AML-193 (cell line): ENCODE measurements at places on chromosomes 4 and X.

GRCh38 chr4:75555294-75556164, at the start of gene ODAPH:
Gene ODAPH, plus strand, starts transcription at chr4:75556066. Its CDS starts 17 bp downstream, at chr4:75556083.
- DNase-seq: no peak

DNA sequence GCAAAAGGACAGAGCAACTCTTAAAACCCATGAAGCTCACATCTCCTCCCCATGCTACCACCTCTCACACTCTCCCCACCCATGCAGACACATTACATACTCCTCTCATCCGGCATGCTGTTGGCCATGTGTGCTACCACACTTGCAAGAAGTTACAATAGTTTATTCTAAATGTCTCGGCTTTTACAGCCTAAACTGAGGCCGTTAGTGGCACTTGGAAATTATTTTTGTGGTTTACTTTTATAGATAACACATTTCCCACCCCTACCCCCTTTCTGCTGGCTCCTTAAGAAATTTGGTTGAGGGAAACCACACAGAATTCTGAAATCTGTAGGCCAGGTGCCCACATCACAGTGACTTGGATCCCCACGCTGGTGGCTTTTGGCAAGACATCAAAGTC, 141.1 kb upstream of the HHIP start:
- DNase-seq: no peak

- DNase-seq: no peak
Observed at GRCh38 chr4:18051281-18051680, 29.7 kb upstream of the LCORL start.

GRCh38 chrX:68749426-68749825, 79.4 kb upstream of the EFNB1 start:
- no peak for DNase-seq

DNA sequence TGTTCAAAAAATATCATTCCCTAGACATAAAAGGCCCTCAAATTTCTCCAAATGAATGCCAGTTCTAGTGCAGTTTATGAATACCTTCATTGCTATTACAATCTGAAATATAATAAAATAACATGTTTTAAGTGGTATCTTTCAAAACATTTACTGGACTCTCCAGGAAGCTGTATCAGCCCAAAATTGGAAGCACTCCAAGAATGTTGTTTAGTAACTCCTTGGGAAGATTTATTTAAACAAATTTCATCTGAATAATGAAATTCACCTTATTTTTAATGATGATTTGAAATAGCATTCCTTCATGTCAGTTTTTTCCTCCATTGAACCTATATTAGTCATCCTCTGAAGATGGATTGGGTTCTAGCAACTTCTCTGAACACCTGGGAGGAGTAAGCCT, 217.2 kb upstream of the PCDH18 start:
- no peak for DNase-seq

DNA sequence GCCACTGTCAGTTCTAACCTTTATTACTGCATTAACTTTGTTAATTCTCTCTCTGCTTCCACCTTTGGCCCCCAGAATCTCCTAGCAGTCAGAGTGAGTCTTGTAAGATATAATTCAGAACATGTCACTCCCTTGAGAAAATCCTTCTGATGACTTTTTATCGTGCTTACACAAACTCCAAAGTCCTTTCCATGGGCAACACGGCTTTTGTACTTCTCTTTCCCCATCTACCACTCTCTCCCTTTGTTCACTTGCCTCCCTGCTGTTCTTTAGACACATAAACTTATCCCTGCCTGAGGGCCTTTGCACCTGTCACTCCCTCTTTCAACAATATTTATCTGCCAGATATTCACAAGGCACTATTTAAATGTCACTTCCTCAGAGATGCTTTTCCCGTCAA, 64.8 kb downstream of the MAOB start:
- no peak for DNase-seq

GRCh38 chrX:153953342-153953830, 8.9 kb upstream of the RENBP start:
- no peak for DNase-seq

- peak; percentile 4 for DNase-seq
Observed at GRCh38 chrX:14528629-14529289, 577 bp upstream of the GLRA2 start.

GRCh38 chr4:911871-912490, 20.1 kb downstream of the GAK start:
- no peak for DNase-seq

DNA sequence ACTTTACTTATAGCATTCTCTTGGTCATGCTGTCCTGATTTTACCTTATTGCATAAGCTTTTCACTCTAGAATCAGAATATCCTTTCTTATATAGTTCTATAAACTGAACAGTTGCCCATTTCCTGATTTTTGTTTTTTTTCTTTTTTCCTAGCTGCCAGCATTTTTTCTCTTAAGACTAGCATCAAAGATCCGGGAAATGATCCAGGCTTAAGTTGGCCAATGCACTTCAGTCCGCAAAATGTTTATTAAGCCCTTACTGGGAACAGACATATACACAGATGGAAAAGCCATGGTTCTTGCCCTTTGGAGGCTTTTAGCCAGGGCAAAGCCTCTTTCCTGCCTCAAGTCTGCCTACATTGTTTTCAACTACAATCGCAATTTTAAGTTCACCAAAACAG, 10.1 kb upstream of the BMP2K start:
- no peak for DNase-seq

- no peak for DNase-seq
Observed at GRCh38 chr4:124708517-124709300, 3.8 kb downstream of the ANKRD50 start.

GRCh38 chr4:9989918-9990635, 31.2 kb downstream of the SLC2A9 start:
- no peak for DNase-seq

GRCh38 chr4:3329887-3330286, 37.1 kb downstream of the RGS12 start:
- no peak for DNase-seq

DNA sequence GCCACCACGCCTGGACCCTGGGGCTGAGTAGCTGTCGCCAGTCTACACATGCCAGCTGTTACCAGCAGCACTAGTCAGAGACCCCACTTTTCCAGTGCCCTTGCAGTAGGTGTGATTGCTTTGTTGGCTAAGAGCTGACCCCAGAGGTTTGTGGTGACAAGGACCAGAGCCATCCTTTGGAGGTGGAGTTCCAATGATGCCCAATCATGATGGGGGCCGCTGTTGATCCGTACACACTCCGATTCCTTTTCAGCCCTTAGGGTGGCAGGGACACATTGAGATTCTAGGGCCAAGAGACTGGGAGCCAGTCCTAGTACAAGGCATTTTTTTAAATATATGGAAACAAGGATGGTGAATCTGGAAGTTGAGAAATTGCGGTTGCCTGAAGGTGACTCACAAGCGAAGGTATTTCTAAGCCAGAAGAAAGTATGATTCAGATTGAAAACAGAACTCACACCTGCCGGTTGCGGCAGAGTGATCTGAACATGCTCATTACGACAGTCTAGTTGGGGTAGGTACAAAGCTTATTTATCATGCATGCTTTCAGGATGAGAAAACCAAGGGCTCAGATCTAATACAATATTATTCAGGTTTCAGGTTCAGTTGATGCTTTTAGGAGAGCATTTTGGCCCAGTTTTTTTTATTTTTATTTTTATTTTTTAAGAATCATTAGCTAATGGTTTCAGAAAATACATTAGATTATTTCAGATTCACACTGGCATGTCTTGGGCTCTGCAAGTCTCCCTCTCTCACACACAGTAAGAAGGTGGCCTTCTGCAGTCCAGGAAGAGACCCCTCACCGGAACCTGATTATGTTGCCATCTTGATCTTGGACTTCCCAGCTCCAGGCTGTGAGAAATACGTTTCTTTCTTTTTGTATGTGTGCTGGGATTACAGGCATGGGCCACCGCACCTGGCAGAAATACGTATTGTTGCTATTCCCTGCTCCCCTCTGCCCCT, 43.4 kb downstream of the SHROOM2 start:
- no peak for DNase-seq

- no peak for DNase-seq
Observed at GRCh38 chrX:23610495-23610894, 56.8 kb upstream of the PRDX4 start.

DNA sequence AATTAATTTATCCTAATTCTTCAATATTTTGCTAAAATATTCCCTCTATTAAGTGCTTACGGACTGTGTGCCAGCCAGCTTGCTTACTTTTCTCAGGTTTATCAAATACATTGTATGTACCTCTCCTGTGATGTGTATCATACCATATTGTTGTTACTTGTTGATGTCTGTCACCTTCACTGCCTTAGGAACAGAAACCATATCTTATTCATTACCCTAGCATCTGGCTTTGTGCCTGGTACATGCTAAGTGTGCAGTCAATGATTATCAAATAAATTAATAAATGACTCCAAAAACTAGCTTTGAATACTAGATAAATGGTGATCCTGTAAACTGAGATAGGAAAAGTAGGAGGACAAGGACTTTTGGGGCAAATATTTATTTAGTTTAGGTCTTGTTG, 6.9 kb downstream of the CLCN3 start:
- DNase-seq: no peak

DNA sequence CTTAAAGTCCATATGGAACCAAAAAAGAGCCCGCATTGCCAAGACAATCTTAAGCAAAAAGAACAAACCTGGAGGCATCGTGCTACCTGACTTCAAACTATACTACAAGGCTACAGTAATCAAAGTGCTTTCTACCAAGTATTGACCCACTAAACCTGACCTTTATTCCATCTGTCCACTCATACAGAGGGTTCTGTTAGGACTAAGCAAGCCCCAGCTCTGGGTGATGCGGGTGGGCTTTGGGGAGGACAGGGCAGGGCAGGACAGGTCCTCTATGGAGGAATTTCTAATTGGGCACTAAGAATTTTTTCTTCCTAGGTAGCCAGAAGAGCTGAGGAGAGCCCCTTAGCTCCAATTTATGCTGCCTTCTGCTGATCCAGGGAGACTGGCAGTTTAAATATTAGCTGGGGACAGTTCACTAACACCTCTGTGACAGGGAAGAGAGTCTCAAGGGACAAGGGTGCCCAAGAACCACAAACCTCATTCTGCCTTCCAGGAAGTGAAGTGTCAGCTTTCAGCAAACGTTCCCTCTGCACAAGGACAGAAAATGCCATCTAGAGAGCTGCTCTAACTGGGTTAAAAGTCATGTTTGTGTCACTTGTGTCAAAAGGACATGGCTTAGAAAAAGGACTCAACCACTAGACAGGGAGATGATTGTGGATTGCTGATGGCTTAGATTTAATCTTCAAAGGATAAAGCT, 143.2 kb downstream of the KIT start:
- DNase-seq: no peak

DNA sequence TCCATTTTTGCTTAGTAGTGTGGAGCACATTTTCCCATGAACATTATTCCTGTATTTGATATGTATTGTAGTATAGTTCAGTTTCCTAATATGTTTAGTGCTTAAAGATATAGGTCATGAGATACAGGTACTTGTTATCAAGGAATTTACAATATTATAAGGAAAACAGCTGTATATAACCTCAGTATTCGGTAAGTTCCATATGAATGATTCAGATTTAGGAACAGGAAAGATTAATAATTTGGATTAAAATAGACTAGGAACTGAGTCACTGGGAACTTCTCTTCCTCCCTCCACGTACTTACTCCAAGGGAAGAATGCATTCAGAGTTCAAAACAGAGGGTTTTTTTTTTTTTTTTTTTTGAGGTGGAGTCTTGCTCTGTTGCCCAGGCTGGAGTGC, 20.0 kb downstream of the DIAPH2 start:
- DNase-seq: no peak

DNA sequence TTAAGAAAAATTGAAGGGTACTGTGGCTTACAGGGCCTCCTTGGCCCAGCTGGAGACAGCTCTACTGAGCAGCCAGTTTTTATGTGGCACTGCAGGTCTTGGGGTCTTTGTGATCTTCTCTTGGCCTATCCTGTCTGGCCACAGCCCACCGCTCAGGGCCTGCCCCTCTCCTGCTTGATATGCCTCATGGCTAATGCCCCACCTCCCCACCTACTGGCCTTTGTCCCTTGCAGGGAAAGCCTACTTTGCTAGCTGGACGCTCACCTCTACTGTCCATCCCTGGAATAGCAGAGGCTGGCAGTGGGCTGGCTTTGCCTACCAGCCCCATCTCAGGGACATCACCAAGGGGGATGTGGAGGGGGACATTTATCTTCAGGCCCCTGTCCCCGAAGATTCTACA, 134.1 kb downstream of the PJA1 start:
- DNase-seq: no peak

- DNase-seq: no peak
Observed at GRCh38 chr4:183377491-183377890, 55.3 kb upstream of the CLDN24 start.

- DNase-seq: no peak
Observed at GRCh38 chr4:6504900-6505496, 32.6 kb upstream of the PPP2R2C start.

- no peak for DNase-seq
Observed at GRCh38 chr4:53684136-53685130, 93.1 kb upstream of the LNX1 start.

- no peak for DNase-seq
Observed at GRCh38 chr4:152680988-152681603, 1.3 kb upstream of the TMEM154 start.

- DNase-seq: no peak
Observed at GRCh38 chrX:42680666-42681065, 97.3 kb downstream of the PPP1R2C start.

DNA sequence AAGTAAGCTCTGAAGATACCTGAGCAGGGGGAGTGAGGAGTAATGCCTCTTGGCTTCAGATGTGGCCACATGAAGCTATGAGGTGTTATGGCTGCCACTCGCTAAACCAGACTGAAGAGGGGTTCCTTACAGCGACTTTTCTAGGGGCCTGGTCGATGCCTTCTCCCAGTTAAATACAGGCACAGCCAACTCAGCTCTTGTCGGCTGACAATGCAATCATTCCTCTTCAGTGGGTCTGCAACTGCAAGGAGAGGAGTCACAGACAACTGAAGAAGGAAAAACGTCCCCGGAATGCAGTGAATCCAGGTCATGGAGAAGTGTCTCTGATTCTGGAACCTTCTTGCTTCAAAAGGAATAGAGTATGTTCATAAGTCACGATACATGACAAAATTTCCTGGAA, 106.4 kb downstream of the RNF150 start:
- DNase-seq: no peak

DNA sequence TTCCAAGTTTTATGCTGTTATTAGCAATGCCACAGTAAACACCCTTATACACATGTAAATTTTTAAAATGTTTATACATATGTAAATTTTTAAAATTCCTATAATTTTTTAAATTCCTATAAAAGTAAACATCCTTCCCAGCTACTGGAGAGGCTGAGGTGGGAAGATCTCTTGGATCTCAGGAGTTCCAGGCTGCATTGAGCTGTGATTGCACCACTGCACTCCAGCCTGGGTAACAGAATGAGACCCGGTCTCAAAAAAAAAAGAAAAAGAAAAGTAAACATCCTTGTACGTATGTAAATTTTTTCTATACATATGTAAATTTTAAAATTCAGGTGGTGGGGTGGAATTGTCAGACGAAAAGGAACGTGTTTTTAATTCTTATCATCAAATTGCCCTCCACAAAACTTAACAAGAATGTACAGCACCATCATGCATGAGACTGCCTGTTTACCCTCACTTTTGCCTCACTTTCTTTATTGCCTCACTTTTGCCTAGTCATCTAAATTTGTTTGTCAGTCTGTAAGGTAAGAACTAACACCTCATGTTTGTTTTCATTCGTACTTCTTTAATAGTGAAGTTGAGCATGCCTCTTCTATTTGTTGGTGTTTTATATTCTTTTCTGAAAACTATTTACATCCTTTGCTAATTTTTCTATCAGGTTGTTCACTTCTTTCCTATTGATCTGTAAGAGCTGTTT, 8.0 kb downstream of the SLC7A3 start:
- DNase-seq: no peak
